ENCODE measurements at places on chromosomes 2 and 18.
A peak's percentile ranks its signal among the peaks of the same experiment; 100 is the strongest.

GRCh38 chr18:79952996-79953559, 1.6 kb upstream of the SLC66A2 start:
- no peak for DNase-seq

DNA sequence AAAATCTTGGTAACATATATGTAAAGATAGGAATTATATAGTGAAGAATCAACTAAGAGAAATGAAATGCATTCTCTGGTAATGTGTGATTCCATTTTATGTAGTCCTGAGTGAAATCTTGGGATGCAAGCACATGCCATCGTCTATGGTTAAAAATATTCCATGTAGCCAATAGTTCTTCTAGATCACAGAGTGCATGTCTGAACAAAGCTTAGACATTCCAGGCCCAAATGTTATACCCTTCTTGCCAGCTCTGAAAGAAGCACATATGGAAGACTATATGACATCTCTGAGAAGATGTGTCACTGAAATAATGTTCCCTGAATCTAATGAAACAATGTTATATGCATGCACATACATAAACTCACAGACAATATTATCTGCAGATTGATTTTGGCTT, 92.3 kb upstream of the TFPI start:
- no peak for DNase-seq

DNA sequence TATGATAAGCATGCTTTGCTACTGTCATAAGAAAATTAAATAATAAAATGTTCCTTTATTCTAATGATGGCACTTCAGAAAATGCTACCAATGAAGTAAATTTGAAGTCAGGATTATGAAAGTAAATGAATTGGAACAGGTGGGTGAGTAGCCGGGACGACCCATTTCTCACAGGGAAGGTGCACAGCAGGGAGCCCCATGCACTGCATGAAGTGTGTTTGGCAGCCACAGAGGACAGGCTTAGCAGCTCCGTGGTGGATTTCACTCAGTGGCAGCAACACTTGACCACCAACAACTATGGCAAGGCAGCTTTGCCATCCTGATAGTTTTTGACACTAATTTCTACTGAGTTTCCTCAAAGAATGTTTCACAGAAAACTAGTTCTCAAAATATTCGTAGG, 146.3 kb downstream of the ATL2 start:
- no peak for DNase-seq

- DNase-seq: no peak
These were observed 202.2 kb downstream of the CDH20 start for GRCh38 chr18:61535401-61535800.

- peak; percentile 8 for DNase-seq
These were observed 9.4 kb downstream of the FAM124B start for GRCh38 chr2:224392545-224392944.

- DNase-seq: no peak
These were observed 13.0 kb downstream of the L3MBTL4 start for GRCh38 chr18:6401687-6402086.

GRCh38 chr2:67384123-67384822, 12.9 kb upstream of the ETAA1 start:
- no peak for DNase-seq

DNA sequence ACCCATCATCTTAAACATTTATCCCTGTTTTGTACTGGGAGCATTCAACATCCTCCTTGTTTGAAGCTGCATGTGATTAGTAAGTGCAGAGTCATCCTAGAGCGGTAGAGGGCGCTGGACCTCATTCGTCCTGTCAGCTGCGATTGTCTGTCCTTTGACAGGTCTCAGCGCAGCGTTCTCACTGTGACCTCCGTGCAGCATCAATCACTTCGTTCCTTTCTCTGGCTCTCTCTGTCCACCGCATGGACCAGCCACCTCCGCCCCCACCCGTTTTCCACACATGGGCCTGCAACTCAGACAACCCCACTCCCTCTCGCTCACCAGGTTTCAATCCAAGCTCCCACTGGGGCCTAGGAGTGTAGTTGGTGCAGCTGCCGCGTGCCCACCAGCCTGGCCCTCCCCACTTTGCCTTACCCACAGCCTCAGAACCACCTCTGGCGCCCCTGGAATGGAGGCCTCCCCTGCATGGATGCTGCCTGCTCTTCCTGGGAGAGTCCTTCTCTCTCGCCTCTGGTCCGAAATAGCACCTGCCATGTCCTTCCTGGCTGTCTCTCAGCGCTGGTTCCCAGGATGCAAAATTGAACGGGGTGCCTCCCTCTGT, 90.5 kb downstream of the NDUFA10 start:
- peak; percentile 49 for DNase-seq

DNA sequence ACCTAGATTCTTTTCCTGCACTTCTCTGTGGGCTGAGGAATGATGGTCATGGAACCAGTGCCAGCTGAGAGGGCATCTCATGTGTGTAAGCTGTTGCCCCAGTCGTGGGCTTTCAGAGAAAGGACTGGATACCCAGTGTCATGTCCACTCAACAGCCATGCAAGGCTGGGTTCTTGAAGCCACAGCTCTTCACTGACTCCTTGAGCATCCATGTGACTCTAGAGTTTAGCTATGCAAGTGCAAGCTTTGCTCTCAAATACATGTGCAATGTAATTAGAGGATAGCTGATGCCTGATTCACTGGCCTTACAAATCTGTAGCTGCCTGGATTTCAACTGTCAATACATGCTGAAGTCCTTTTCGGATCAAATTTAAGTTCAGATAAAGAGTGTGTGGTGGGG, 46.8 kb upstream of the EML6 start:
- DNase-seq: no peak

DNA sequence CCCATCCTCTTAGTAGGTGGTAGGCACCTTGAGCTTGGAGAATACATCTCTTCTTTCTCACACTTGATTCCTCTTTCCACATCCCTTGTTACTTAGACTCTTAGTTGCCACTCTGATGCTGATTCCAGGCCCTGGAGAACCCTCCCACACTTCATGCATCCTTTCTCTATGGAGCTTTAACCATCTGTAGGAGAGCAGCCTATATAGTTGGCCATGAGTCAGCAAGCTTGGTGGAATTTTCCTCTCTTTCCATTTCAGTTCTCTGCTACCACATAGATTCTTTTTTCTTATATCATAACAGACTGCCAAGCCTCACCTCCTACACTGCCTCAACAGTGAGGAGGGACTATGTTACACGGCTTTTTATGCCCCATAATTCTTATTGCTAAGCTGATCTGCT, 851.6 kb upstream of the CDH2 start:
- no peak for DNase-seq

GRCh38 chr18:58349650-58350049, 279.2 kb downstream of the ALPK2 start:
- DNase-seq: no peak

DNA sequence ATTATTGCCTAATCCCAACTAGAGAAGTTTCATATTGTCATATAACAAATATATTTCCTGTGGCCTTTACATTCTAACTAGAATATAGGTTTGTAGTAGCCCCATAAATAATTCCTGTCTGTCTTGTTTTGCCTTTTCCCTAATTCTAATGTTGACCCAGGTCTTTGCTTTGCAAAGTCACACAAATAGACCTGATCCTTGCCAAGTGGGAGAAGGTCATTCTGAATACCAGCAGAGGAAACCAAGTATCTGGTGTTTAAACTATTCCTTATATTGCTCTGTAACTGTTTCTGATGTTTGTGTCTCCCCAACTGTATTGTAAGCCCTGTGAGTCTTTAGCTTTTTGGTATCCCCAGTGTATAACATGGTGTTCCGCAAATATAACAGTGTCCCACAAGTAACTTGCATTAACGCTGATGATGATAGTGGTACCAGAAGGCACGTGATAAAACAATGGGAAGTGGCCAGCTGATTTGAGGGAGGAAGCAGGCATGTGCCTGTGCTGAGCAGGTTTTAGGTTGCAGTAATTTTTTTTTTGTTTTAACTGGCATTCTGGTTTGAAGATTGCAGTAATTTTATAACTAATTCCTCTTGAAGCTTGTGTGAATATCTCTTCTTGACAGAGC, 11.1 kb downstream of the HADHB start:
- no peak for DNase-seq

- DNase-seq: no peak
These were observed 125.6 kb downstream of the SOCS6 start for GRCh38 chr18:70414315-70414900.

DNA sequence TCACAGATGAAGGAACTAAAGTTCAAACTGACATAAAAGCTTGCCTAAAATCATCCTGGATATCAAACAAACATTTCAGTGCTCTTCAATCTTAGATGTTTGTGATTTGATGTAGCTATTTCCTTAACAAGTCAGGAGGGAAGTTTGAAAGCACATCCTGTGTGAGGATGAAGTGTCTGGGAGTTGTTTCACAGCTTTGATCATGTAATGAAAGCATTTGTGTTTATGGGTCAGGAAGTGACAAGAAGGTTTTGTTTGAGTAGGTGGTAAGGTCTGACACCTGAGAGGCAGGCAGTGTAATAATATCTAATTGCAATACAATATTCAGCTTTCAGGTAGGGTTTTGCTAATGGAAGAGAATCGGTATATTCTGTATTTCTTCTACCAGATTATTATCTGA, 26.0 kb upstream of the CSRNP3 start:
- DNase-seq: no peak

DNA sequence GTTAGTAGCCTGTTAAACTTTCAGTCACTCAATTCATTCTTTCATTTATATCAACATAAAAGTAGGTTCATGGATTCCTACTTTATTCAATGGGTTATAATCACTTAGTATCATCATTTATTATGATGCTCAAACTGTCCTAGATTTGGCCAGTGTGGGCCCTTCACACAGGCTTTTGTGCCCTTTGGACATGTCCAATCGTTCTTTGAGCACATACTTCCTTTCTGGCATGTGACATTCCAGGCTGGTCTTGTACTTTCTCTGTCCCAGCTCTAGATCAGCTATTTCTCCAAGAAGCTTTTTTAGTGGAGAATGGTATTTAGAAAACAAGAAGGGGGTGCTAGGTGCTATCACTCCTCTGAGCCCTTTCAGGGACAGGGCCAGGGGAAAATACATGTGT, 11.5 kb downstream of the POLR1A start:
- DNase-seq: no peak

DNA sequence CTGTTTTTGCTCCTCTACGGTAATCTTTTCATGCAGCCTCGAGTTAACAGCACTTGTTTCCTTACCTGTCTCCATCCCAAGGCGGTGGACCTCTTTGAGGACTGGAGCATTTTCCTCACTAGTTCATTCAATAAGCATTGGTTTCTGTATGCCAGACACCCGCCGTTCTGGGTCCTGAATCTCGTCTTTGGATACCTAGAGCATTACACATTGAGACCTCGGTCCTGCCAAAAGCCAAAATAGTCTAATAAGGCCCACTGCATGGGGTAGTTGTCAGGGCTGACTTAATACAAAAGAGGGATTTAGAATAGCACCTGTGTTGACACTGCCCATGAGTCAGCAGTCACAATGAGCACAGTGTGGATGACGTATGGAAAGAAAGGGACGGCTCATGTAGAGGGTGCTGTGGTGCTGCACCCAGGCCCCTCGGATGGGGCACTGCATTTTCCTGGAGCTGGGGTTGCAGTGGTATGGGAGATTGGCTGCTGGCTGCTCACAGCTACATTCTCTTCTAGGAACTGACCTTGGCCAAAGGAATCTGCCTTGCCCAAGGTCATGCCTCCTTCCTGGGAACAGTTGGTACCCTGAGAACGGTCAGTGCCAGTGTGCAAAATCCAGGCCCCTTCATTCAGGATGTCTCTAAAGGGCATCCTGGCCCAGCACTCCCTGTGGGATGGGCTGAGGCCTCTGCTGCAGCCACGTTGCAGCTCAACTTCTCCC, 126.9 kb upstream of the NCK2 start:
- DNase-seq: no peak

GRCh38 chr18:57748770-57749603, 54.1 kb downstream of the ATP8B1 start:
- DNase-seq: no peak

DNA sequence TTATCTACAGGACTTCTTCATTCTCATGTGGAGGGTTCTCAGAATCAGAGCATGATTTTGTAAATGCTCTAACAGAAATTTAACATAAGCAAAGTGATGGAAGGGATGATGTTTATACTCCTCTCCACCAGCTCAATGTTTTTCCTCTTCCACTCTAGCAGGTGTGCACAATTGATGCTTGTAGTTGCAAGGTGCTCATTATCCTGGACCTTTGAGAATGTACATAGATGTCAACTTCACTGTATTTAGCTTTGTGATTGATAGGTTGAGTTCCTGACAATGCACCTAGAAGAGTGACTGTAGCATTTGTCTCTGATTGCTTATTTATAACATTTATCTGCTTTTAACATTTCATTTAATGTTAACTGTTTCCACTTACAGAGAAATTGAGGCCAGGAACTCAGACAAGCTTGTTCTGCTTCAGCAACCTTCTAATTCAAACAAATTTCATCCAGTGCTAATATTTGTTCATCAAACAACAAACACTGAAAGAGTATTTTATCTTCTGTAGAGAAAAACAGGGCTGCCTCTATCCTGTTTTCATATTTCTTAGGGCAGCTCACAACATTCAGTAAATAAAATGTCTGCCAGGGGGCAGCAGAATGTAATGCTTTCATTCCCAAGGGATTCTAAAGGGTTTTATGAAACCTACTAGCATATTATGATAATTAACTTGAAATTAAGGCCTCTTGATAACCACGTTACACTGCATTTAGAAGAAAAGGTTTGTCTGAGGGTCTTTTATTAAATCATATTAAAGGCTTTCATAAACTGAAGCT, 127.9 kb upstream of the NOL4 start:
- no peak for DNase-seq

GRCh38 chr18:22063102-22063501, 106.3 kb upstream of the GATA6 start:
- no peak for DNase-seq

- no peak for DNase-seq
These were observed 124.9 kb downstream of the L3MBTL4 start for GRCh38 chr18:6289843-6290242.

GRCh38 chr2:119706221-119706620, 27.2 kb downstream of the TMEM177 start:
- no peak for DNase-seq

GRCh38 chr2:179298666-179299065, 34.0 kb upstream of the SESTD1 start:
- DNase-seq: no peak

DNA sequence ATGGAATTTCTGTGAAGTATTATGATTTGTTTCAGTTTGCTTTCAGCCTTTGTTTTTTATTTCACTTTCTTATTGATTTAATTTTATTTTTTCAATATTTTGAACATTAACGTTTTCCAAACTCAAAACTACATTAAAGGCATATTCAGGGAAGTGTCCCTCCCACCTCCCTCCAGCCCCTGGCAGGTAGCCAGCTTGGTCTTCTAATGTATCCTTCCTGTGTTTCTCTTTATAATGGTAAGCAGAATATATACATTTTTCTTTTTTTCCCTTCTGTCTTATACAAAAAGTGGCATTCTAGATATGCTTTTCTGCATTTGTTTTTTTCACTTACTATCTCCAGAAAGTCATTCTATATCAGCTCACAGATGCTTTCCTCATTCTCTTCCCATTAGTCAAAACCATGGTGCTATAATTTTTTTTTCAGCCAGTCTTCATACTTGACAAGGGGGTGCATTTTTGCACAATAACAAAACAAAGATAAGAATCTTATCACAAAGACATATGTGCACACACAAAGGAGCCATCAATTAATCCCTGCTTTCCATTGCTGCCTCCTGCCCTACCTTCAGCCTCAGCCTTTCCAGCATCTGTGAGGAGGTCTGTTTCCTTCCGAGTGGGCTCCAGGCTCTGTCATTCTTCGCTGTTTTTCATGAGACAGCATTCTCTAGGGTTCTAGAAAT, 33.7 kb upstream of the TMEM177 start:
- DNase-seq: no peak

- peak; percentile 76 for DNase-seq
These were observed 12.4 kb downstream of the DYM start for GRCh38 chr18:49447810-49448745.
